ENCODE measurements at places on chromosomes 12 and 14. TPM values are rescaled to one million over a fixed set of nuclear protein-coding genes. Genes with fewer than 3 reads are reported as not detected.

Gene A2M
- total RNA-seq: 71.5 TPM

Gene SLC17A8
- under 0.01 TPM for total RNA-seq

Gene LGR5
- total RNA-seq: not detected

Gene DCP1B
- 3.7 TPM for total RNA-seq

Gene LMNTD1
- total RNA-seq: not detected

Gene CCDC177
- total RNA-seq: not detected

Gene FBXO21
- total RNA-seq: 76.1 TPM

Gene SYNDIG1L
- not detected for total RNA-seq

Gene LALBA
- total RNA-seq: not detected

Gene KRT8
- total RNA-seq: 9.4 TPM

Gene AICDA
- total RNA-seq: not detected

Gene ITGB7
- total RNA-seq: under 0.01 TPM

Gene CLEC4E
- total RNA-seq: not detected

Gene PLEKHA5
- 9.8 TPM for total RNA-seq

Gene TEX22
- 0.09 TPM for total RNA-seq

Gene DLGAP5
- total RNA-seq: 7.6 TPM

Gene NFATC4
- total RNA-seq: 0.34 TPM

All from dermis lymphatic vessel endothelial cell (primary cell).